Activated naive CD4-positive, alpha-beta T cell (primary cell): ENCODE measurements at places on chromosomes 3 and 15.

DNA sequence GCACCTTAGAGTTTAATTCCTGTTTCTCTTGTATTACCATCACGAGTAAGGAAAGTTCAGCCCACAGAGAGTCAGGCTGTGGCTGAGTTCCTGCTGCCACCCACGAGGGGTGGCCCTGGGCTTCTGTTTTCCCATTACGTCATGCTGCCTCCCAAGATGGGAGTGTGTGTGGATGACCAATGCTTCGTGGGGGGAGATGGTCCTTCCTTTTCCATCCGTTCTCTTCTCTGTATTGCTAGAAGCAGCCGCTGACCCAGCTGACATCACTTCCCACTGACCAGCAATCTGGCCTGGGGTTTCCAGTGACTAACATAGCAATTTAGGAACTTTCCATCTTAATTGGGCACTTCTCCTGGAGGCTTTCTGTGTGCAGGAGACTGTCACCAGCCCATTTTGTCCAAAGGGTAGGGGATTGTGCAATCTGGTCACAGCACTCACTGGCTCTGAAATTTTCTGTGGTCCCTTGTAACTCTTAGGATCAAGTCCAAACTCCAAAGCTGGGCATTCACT lies 9.3 kb downstream of the IRAK2 start:
- DNase-seq, result no peak

DNA sequence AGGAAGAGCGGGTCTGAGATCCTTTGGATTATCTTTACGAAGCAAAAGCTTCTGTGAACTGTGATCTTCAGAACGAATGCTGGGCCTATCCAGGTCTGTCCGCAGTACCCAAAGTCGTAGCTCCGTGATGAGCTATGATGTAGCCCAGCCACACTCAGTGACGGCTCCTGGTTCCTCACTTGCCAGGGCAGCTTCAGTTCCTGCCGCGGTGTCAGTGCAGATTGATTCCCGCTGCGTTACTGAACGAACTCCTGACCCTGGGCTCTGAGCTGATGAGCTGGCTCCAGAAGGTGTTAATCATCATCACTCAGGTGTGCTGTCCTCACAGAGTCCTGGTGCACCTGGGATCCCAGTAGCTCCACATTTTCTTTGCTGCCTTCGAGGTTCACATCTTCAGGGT lies 45.0 kb downstream of the TMEM44 start:
- DNase-seq, result no peak

GRCh38 chr3:176403531-176403930 lies 793.8 kb downstream of the TBL1XR1 start:
- no peak for DNase-seq

- no peak for DNase-seq
Observed at GRCh38 chr3:107756649-107757048, 233.9 kb downstream of the BBX start.

GRCh38 chr3:133747907-133748639 lies 1.9 kb downstream of the TF start:
- no peak for DNase-seq
